ENCODE measurements at places on chromosomes 13 and 19.

DNA sequence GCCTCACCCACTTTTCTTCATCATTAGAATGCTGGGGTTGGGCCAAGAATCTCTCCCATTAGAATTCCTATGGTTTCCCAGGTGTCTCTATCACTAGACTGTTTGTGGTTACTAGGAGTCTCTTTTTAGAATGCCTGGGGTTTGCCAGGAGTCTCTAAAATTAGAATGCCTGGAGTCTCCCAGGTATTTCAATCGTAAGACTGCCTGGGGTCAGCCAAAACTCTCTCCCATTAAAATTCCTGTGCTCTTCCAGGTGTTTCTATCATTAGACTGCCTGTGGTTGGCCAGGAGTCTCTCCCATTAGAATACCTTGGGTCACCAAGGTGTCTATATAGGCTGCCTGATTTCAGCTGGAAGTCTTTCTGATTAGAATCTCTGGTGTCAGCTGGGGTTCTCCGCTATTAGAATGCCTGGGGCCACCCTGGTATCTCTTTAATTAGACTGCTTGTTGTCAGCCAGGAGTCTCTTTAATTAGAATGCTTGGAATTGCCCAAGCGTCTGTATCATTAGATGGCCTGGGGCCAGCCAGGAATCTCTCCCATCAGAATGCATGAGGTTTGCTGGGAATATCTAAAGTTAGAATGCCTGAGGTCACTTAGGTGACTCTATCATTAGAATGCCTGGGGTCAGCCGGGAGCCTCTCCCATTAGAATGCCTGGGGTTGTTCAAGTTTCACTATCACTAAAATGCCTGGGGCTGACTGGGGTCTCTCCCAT lies 1479.2 kb downstream of the UQCRFS1 start:
- H3K36me3 ChIP-seq = no peaks in the 10 kb centered on the region
- no peaks in the 10 kb centered on the region for H3K4me1 ChIP-seq
- no peak overlapping the region for H3K27ac ChIP-seq

GRCh38 chr13:113322043-113322461 lies 25.0 kb downstream of the LAMP1 start:
- no peak for DNase-seq
- no peak overlapping the region for H3K27ac ChIP-seq
- no peak overlapping the region for H3K4me3 ChIP-seq
- peaks cover 76% of the 10 kb centered on the region for H3K36me3 ChIP-seq
- H3K4me1 ChIP-seq = no peaks in the 10 kb centered on the region

DNA sequence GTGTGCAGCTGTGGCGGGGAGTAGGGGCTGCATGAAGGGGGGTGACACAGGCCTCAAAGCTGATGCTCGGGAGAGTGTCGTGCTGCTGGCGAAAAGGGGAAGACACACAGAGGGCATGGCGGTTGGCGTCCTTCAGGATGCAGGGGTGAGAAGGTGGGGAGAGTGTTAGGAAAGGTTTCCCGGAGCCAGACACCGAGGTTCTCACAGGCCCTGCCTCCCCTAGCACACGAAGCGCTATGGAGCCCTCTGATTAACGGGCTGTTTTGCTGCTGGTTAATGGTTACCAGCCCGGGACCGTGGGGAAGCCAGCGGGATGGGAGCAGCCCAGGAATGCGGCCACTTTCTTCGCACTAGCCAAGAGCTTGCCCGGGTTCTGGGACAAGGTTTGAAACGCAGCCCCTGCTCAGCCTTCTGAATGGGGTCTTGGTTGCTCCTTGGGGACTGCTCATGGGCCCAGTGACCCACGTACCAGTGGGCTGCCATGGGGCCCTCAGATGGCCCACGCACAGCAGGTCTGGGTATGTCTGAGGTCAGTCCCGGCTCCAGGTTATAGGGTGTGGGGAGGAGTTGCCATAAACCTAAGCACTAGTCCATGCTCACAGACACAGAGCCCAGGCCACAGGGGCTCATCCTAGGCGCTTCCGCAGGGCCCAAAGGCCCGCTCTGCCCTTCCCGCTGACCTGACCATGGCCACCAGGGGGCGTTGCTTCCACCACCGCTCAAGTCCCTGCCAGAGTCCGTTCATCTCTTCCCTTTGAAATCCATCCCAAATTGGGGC lies 31.3 kb upstream of the ISYNA1 start:
- H3K27ac ChIP-seq = peak overlapping the region; percentile 51
- no peaks in the 10 kb centered on the region for H3K27me3 ChIP-seq
- H3K4me1 ChIP-seq = no peaks in the 10 kb centered on the region
- DNase-seq = peak; percentile 55

GRCh38 chr13:78032132-78032531 lies 113.5 kb upstream of the EDNRB start:
- no peak for DNase-seq
- H3K4me3 ChIP-seq = no peak overlapping the region
- no peaks in the 10 kb centered on the region for H3K36me3 ChIP-seq
- H3K27ac ChIP-seq = no peak overlapping the region
- no peaks in the 10 kb centered on the region for H3K4me1 ChIP-seq
- no peaks in the 10 kb centered on the region for H3K27me3 ChIP-seq

Data from CD14-positive monocyte (primary cell).